BJ (cell line): ENCODE measurements at places on chromosomes 7 and 10.

DNA sequence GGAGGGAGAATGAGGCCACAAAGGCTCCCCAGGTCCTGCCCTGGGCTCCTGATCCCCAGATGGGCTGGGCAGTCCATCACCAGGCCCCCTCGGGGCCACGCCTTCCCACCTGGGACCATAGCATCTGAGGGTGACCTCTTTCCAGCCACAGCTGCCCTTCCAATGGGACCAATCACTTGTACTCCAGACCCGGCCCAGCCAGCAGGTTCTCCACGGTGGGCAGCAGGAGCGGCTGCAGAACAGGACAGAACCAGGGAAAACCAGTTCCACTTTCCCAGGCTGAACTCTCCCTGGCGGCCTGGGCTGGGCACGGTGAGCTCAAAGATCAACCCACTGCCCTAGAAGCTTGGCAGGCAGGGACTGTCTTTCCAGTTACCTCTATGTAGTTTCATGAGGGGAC is 257.6 kb downstream of the MAD1L1 start:
- no peak for DNase-seq

- DNase-seq = no peak
These were observed 145.2 kb downstream of the FRMD4A start for GRCh38 chr10:14185316-14186045.

GRCh38 chr7:20268824-20269223 is 51.6 kb upstream of the MACC1 start:
- no peak for DNase-seq

DNA sequence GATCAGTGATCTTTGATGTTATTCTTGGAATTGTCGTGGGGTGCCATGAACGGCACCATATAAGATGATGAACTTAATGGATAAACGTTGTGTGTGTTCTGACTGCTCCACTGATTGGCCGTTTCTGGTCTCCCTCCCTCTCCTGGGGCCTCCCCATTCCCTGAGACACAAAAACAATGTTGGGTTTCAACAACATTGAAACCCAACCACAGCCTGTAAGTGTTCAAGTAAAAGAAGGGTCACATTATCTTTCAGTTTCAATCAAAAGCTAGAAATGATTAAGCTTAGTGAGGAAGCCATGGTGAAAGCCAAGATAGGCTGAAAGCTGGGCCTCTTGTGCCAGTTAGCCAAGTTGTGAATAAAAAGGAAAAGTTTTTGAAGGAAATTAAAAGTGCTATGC is 19.5 kb downstream of the EN2 start:
- no peak for DNase-seq

GRCh38 chr10:130751851-130752250 is 559.7 kb downstream of the TCERG1L start:
- no peak for DNase-seq

DNA sequence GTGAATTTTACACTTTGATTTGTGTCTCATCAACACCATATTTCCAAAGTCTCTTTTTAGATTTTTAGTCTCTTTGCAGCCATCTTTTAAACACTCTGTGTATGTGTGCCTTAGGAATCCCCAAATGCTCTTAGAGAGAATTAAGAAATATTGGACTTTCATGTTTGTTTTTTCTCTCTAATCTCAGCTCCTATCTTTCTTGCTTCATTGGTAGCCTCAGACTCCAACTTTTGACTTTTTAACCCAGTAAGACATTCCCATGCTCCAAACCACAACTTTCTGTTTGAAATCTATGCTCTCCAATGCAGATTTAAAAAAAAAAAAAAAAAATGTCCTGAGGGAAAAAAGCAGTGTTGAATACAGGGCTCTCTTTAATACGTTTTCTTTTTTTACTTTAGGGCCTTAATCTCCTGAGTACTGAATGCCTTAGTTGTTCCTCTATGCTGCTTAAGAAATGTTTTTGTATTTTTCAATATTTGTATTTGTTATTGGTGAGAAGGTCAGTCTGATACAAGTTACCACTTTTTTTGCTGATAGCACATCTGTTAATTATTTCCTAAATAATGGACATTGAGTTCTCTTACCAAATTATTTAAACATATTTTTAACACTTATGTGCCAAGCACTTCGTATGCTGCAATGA is 489.9 kb downstream of the NXPH1 start:
- DNase-seq = no peak

DNA sequence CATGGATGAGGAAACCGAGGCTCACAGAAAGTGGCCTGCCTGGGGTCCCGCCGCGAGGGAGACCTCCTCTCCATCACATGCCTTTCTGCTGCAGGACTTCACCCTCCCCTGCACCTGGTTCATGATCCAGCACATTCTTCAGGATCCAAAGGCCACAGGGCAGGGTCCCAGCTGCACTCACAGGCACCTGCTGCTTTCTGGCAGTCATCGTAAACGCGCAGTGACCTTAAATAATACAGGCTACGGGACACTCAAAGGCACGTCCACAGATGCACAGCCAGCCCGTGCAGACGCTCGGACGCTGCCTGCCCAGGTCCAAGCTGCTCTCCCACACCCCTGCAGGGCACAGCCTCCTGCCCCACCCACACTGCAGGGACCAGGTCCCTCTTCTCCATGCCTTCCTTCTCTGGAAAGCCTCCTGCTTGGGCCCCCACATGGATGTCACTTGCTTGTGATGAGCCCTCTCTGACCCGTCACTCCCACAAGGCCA is 49.9 kb downstream of the CALML3 start:
- no peak for DNase-seq

GRCh38 chr10:122878799-122879338 is 512 bp downstream of the FAM24B start:
- no peak for DNase-seq

- no peak for DNase-seq
These were observed 39.6 kb downstream of the ARMH3 start for GRCh38 chr10:102016416-102016815.

GRCh38 chr7:135209225-135209834 is 2.0 kb downstream of the WDR91 start:
- no peak for DNase-seq

DNA sequence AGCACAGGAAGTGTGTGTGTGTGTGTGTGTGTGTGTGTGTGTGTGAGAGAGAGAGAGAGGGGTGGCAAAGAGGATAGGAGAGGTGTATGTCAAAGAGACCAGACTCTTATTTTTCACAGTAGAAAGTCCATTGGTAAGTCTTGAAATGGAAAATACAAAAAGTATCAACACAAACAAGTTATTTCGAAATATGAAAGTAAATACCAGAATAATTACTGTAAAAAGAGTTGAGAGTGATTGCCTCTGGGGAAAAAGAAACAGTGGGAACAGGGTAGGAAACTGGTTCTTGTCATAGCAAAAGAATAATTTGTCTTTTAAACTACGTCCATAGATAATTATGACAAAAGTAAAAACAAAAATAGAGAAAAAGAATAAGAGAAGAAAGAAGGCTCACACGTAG is 29.0 kb upstream of the EIF5AL1 start:
- no peak for DNase-seq

DNA sequence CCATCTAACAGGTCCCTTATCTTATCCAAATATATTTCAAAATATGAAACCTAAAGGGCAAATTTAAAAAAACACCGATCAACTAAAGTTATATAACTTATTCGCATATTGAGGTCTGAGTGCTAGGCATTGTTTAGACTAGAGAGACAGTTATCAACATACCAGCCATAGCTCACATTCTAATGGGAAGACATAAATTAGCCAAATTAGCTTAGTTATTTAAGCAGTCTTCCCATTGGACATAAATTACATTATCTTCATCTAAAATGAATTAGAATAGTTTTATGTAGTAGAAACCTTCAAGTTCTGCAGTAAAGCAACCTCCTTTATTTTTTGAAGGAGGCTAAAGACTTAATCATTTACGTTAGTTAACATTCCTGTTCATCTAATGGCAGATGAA is 17.4 kb downstream of the KIF5B start:
- no peak for DNase-seq

- DNase-seq = no peak
These were observed 14.1 kb upstream of the TRPV6 start for GRCh38 chr7:142899661-142900060.

GRCh38 chr10:74743401-74743800 is 83.0 kb upstream of the KAT6B start:
- no peak for DNase-seq

DNA sequence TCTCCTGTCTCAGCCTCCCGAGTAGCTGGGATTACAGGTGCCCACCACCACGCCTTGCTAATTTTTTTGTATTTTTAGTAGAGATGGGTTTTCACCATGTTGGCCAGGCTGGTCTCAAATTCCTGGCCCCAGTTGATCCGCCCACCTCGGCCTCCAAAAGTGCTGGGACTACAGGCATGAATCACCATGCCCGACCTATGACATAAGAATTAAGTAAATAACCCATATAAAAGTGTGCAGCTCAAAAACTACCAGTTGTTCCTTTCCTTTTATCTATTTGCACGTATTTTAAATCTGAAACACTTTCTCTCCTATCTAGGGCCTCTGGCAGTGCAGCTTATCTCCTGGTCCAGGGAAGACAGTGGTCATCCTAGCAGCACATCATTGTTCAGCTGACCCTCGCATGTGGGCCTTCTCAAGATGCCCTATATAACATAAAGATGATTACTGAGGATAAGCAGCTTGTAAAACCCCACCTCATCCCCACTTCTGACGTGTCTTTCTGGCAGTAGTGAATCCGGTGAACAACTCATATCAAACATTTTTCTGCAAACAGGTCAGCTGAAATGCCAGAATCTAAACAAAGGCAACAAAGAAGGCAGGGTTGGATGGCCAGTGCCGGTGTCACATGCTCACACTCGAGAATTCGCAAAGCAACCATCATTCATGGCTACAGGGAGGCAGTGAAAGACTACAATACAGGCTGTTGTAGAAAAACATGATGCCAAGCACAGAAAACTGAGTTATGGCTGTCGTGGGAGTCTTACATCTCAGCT is 36.0 kb upstream of the KCNIP2 start:
- DNase-seq = peak; percentile 16

DNA sequence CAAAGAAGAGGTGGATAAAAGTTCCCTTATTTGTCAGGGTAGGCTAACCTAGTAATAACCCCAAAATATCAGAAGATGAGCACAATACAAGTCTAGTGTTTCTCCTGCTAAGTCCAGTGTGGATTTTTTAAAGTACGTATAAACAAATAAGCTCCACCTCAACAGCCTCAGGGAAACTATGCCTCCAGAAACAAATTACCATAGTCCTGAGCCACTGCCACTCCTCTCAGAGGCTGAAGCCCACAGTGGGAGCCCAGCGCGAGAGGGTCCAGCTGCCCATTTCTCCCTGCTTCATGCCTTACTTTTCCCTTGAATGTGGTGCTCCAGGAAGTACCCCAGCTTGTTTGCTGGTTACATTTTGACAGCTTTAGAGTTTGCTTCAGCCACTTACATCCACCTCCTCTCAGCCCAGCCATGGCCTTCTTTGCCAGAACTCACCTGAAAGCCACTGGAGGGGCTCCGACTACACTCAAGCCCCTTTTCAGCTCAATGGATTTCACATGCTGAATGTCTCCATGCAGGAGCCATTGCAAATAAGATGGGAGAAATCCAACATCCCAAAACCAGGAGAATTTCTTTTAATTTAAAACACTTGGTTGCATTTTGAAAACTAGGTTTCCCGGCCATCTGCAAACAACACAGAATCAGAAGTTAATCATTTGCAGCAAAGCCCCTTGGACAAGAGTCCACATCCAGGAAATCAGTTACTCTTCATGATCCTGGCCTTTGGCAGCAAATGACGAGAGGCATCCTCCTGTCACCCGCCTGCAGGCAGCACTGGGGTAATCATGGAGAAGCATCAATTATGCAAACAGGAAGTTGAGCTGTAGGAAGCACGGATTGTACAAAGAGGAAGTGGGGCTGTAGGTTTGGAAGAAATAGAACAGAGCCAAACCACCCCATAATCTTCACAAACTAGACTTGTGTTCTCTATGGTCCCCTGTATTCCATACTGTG is 138.1 kb downstream of the HERPUD2 start:
- no peak for DNase-seq

- DNase-seq = no peak
These were observed 64.1 kb upstream of the MSRB2 start for GRCh38 chr10:23031318-23031717.

DNA sequence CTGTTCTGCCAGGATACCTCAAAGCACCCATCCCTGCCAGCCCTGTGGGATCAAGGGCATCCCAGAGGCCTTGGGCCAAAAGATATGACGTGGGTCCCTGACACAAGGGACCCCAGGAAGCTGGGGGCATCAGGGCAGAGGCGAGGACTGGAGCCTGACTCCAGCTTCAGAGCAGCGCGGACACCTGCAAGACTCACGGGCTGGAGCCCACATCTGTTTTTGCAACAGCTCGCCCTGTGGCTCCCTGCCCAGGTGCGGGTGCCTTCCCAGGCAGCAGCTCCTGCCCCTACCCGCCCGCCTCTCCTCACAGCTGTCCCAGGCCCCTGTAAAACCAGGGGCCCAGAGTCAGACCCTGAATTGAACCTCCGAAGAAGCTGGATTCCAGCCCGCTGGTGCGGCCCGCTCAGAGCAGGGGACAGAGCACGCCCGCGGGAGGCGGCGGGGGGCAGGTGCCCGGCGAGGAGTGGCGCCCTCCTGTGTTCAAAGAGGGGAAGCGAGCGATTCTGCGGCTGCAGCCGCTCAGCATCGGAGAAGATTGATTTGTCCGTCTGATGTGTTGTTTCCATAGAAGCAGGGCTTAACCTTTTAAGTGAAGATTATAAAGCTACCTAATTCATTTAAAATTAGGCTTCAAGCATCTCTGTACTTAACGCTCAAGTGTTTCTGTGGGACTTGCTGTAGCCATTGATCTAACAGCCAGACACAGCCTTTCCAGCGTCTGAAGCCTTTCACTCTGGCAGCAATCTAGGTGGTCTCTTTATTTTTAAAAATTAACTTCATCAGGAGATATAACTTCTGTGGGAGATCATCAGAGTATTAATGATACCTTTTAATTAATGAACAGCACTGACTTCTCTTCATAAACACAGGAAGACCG is 88.4 kb downstream of the BEND7 start:
- DNase-seq = no peak

- no peak for DNase-seq
These were observed 107.3 kb upstream of the KDM7A start for GRCh38 chr7:140284062-140284461.

DNA sequence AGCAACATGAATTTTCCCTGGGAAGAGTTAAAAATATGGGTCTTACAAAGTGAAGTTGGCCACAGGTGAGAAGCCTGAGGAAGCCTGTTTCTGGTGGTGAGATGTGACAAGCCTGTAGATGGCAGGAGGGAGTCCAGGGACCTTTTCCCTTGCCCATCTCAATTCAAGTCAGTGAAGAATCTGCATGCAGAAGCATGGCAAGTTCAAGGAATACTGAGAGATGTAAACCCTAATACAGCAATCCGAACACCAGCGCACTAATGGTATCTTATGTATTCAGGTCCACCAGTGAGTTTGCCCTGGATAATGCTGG is 73.6 kb downstream of the RHOBTB1 start:
- DNase-seq = no peak

GRCh38 chr7:99120916-99121315 is 23.0 kb downstream of the SMURF1 start:
- no peak for DNase-seq
